ENCODE measurements at places on chromosomes 13 and 19.

GRCh38 chr19:16415806-16416205 lies 56.0 kb downstream of the EPS15L1 start:
- DNase-seq: no peak

- no peak for DNase-seq
These were observed at the start of gene GRIN2D for GRCh38 chr19:48393559-48394330. GRIN2D (plus strand) TSS chr19:48393668; CDS start chr19:48398393, 4,725 bp downstream.

DNA sequence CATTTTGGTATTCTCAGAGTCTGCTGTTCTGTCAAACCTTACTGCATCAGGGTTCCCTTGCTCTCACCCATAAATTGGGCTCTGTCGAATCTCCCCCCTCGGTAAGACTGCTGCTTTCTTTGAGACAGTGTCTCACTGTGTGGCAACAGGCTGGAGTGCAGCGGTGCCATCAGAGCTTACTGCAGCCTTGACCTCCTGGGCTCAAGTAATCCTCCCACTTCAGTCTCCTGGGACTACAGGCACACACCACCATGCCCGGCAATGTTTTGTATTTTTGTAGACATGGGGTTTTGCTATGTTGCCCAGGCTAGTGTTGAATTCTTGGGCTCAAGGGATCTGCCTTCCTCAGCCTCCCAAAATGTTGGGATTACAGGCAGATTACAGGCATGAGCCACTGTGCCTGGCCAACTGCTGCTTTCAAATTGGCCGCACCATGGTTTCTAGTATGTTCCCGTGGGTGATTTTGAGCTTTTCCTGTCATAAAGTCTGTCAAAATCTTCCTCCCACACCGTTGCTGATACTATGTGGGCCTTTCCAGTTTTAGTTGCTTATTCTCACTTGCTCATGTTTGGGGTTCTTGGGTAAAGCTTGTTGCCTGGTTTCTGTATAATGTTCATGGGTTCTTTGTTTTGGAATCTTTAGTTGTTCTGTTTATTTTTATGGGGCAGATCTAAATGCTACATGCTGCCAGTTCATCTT lies 10.6 kb downstream of the RFC3 start:
- DNase-seq: no peak

DNA sequence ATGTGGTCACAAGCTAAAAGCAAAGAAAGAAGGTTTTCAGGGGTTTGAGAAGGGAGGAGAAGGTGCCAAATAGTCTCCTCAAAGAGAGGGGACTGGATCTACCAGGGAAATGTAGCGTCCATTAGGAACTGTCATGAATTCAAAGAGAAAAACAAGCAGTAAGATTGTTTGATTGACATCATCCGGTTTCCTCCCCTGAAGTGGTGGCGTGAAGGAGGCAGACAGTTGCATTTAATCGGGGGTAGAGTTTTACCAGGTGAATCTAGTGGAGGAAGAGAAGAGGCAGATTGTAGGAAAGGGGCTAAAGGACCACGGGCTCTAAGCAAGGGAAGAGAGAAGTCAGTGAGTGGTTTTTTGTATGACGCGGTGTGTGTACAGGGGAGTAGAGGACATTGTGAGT lies 13.0 kb upstream of the CYSLTR2 start:
- DNase-seq: no peak

DNA sequence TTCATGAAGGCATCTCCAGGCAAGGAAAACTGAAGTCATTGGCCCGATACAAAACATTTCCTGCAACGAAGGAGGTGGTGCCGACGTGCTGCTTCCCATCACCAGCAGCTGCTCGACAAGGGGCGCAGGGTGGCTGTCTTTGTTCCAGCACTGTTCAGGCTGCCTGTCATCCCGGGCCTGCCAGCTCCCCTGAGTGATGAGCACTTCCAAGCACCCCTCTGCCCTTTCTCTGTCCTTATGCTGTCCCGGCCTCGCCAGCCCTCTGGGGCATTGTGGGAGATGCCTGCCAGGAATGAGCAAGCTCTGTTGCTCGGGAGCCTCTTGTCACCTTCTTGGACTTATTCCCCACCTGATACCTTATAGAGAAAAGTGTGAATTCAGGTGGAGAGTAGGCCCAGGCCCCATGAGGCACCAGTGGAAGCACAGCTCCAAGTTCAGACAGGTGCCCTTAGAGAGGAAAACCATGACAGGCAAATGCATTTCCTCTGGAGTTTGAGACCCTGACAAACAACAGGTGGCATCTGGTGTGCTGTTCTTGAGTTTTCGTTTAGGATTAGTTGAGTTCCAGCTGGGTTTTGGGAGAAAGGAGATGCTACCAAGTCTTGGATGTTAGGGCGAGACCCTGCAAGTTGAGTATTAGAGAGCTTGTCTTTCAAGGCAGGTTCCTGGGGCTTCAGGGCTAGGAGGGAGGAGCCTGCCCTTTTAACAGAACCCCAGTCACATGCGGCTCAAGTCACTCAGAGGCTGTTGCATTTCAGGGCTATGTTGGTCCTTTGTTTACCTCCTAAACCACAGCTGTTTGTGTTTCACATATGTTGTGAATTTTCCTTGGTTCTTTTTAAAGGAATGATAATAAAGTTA lies 21.4 kb downstream of the BBC3 start:
- no peak for DNase-seq

DNA sequence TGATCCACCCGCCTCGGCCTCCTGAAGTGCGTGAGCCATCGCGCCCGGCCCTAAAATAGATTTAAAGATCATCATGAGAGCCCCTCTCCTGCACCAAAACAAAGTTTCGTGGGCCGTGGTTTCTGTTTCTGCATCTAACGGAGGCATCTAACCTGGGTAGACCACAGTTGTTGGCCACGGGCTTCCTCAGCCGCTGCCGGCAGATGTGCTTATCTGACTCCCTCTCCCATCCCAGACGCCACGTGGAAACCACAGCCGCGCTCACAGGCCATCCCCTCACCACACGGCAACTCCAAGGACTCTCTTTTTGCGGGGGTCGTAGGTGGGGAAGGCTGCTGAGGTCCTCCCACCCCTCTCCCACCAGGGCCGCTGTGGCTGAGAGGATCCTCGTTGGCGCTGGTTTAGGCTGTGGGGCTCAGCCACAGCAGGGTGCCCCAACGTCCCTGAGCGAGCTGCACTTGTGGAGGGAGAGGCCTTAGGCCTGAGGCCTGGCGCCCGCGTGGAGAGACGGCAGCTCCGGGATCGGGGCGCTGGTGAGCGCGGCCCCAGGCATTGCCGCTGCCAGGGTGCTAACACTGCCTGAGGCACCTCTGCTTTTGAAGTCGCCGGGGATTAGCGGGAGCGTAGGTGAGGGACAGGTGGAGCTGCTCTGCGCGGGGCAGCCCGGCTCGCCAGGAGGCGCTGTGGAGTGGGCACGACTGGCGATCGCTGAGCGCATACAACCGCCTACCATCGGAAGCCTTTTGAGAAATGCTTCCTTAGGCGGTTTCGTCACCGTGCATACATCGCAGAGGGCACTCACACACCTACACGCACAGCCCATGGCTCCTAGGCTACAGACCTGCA lies 8.9 kb downstream of the ZSCAN1 start:
- DNase-seq: no peak

- no peak for DNase-seq
These were observed 155.5 kb downstream of the FLT1 start for GRCh38 chr13:28339419-28339818.

DNA sequence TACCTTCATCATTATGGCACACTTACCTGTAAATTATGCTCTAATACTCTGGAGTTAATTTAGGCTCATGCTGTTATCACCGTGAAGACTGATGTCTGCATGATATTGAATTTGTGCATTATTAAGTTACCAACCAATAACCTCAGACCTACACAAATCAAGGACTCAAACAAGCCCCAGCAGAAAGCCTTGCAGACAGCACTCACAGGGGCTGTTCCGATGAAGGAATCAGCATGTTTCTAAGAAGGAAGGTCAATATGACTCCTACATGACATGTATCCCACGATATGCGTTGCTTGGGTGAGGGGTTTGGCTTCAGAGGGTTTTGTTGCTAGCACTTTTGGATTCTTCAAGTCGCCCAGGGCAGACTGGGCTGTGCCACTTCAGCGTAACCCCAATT lies 1071.2 kb upstream of the SLC10A2 start:
- no peak for DNase-seq

DNA sequence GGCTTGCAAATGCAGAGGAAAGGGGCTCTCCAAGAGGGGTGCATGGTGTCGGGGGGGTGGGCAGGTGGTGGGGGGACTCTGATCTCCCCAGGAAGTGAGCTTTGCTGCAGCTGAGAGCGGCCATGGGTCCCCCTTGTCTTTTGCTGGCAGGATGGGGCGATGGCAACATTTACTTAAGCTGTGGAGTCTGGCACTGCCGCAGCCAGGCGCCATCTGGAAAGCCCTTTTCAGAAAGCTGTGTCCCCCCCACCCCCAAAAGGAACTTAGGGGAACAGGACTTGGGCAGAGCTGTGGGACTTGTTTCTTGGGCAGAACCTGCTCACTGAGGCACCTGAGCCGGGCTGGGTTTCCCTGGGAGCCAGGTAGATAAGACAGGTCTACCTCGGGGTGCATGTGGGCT lies 80.7 kb downstream of the ZNF536 start:
- DNase-seq: no peak

GRCh38 chr19:18995804-18996241 lies 37.5 kb downstream of the SUGP2 start:
- peak; percentile 30 for DNase-seq

GRCh38 chr13:88429862-88430261 lies 758.7 kb downstream of the SLITRK5 start:
- DNase-seq: no peak

GRCh38 chr13:24178847-24179485 lies 18.4 kb downstream of the SPATA13 start:
- DNase-seq: no peak

- DNase-seq: no peak
These were observed 287.3 kb downstream of the COG6 start for GRCh38 chr13:39942552-39943273.

DNA sequence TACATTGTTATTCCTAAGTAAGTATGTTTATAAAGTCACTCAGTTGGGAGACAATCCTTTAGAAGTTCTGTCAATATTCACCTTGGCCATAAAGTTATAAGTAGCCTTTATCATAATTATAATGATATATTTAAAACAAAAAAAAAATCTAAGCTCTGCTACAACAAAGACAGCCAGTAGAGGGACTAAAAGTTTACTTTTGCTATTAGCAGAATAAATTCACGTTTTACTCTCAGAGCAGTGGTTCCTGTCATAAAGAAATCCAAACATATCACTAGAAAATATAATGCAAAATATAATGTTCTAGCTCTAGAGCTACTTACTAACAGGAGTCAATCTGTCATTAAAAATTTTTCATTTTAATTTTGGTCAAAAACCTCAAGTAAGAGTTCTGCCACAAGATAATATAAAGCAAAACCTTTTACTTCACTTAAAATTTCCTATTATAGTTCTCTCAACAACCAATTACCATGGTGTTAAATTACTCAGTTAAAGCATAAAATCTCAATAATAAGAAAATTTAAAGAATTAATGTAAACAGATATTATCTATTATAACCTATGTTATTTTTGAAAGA lies 17.7 kb downstream of the INTS6 start:
- no peak for DNase-seq

DNA sequence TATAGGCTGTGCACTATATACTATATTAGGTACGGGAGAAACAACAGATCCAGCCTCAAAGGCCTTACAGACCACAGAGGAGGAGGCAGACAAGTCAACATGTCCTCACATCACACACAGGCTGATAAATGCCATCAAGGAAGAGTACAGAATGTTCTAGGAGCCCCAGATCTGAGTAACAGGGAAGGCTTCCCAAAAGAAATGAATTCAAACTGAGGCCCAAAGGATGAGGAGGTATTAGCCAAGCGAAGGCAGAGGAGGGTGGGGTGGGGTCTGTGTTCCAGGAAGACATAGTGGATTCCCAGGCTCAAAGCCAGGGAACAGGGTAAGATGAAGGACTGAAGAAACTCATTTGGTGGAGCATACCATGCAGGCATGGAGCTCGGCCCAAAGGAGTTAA lies 55.1 kb downstream of the RXFP2 start:
- no peak for DNase-seq

- DNase-seq: no peak
These were observed 35.2 kb upstream of the SLC46A3 start for GRCh38 chr13:28753946-28754345.

GRCh38 chr13:41970918-41971317 lies 10.0 kb upstream of the VWA8 start:
- no peak for DNase-seq

- no peak for DNase-seq
These were observed 16.2 kb downstream of the TLE5 start for GRCh38 chr19:3045885-3046697.

GRCh38 chr13:44031555-44031954 lies 151.9 kb downstream of the LACC1 start:
- DNase-seq: no peak

- no peak for DNase-seq
These were observed 50.1 kb upstream of the ZNF573 start for GRCh38 chr19:37829526-37829925.

DNA sequence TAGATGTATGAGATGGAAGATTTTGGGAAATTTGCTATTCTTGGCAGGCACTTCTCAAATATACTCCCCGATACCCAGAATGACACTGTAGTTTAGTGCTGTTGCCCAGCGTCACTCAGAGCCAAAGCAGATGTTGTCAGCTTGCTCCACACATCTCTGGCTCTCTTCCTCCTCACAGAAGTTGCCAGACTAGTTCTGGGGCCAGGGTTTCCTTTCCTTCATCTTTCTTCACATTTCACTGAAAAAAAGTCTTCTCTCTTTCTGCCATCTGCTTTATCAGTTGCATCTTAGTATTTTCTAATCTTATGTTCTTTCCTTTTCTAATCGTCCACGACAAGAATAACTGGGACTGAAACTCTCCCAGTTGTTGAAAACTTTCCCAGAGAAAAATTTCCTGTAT lies 251.4 kb downstream of the RGCC start:
- DNase-seq: no peak

DNA sequence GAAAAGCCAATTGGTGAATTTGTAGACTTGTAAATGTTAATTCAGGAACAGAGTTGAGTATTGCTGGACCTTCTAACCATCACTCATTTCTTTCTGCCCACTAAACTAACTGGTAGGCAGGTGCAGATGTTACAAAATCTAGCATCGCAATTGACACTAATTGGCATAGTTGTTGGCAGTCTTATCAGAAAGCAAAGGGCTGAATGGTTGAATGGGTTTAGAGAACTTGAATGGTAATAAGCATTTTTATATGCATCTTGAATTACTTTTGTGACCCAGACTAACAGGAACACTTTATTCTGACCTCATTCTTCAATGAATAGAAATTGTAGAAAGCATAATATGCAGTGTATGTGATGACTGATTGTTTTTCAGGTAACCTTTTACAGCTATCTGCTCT lies 189.1 kb downstream of the GGACT start:
- no peak for DNase-seq

DNA sequence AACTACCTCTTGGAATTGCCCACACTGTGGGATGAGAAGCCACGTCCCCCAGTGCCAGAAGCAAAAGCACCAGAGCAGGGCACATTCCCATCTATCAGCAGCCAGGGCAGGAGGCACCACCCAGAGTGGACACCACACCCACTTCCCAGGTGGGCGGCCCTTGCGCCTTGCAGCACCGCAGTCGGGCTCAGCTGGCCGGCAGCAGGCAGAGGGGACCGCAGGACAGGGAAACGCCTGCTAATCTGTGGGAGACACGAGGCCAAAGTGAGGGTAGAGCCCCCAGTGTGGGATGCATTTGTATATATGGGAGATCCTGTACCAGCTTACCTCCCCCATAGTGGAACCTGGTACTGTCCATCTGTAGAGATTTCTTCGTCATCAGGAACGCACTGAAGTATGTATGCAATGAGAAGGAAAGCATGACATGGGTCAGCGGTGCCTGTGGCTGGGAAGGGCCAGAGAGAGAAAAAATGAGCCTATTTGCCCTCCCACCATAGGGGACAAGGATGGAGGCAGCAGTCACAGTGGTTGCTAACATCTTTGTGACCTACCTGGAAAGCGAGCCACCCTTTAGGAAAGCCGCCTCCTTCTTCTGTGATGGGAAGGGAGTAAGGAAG lies 30.9 kb upstream of the NPAS1 start:
- DNase-seq: no peak

All from C1 segment of cervical spinal cord (tissue), 14 donors.